ENCODE measurements at places on chromosomes 12 and 14.

GRCh38 chr12:123363390-123363739 lies 1.3 kb downstream of the SBNO1 start:
- peak; percentile 28 for DNase-seq

- no peak for DNase-seq
These were observed 19.8 kb upstream of the RNASE2 start for GRCh38 chr14:20935303-20935984.

DNA sequence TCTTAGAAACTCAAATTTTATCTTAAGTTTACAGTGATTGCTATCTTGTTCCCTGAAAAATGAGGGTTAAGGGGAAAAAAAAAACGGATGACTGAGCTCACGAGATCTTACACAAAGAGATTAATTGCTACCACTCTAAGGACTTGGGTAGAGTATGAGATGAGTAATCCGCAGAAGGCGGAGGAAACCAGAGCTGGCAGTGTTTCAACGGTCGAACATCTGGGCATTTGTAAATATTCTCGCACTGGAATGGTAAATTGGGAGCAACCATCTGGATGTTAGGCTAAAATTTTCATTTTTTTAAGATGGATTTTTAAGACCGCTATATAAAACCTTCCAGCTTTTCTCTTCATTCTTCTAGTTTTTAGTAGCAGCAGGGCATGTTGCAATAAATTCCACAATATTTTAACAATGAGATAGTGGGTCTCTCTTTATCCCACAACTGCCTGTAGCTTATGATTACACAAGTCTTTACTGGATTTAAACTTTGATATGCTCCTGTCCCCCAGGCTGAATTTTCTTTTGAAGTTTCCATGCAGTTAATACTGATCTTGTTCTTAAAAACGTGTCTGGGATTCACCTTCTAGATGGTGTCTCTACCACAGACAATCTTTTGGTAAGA lies 1324.1 kb downstream of the AACS start:
- no peak for DNase-seq

- DNase-seq = no peak
These were observed 57.0 kb upstream of the PNMA1 start for GRCh38 chr14:73770977-73771847.

Measured in CD4-positive, alpha-beta T cell treated with Interleukin-10 for 1 hour (primary cell).